Stimulated activated CD4-positive, alpha-beta T cell treated with anti-CD3 and anti-CD28 coated beads, Interleukin-12 subunit alpha, Interleukin-12 subunit beta, amount 100 ng/mL, for 48 hours (primary cell): ENCODE measurements at places on chromosomes 2 and 18.

DNA sequence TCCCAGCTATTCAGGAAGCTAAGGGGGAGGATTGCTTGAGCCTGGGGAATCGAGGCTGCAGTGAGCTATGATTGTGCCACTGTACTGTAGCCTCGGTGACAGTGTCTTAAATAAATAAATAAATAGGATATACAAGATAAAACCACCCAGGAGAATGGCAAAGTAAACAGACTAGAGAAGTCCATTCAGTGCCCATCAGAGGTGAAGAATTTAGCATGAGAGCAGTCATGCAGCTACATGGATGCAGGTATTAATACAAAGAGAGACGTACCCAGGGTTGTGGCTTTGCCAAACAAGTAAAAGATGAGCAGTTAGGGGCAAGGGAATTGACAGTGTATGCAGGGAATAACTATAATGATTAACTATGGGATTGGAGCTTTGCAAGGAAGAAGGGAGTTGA lies 8.1 kb downstream of the STPG4 start:
- DNase-seq: no peak

DNA sequence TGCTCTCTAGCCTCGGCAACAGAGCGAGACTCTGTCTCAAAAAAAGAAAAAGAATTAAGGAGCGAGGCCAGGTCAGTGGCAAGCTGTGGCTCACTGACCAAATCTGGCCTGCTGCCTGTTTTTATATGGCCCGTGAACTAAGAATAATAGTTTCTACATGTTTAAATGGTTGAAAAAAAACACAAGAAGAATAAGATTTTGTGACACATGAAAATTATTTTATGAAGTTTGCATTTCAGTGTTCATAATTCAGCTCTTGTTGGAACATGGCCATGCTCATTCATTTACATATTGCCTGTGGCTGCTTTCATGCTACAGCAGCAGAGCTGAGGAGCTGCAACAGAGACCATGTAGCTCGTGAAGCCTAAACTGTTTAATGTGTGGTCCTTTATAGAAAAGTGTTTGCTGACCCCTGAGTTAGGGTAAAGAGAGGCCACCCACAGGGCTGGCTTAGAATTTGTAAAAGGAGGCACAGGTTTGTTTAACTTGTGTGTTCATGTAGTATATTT lies 59.5 kb downstream of the MFSD6 start:
- no peak for DNase-seq

- no peak for DNase-seq
Observed at GRCh38 chr2:10256515-10257031, 46.1 kb upstream of the HPCAL1 start.

- DNase-seq: no peak
Observed at GRCh38 chr2:62016957-62017356, 111.5 kb downstream of the COMMD1 start.

DNA sequence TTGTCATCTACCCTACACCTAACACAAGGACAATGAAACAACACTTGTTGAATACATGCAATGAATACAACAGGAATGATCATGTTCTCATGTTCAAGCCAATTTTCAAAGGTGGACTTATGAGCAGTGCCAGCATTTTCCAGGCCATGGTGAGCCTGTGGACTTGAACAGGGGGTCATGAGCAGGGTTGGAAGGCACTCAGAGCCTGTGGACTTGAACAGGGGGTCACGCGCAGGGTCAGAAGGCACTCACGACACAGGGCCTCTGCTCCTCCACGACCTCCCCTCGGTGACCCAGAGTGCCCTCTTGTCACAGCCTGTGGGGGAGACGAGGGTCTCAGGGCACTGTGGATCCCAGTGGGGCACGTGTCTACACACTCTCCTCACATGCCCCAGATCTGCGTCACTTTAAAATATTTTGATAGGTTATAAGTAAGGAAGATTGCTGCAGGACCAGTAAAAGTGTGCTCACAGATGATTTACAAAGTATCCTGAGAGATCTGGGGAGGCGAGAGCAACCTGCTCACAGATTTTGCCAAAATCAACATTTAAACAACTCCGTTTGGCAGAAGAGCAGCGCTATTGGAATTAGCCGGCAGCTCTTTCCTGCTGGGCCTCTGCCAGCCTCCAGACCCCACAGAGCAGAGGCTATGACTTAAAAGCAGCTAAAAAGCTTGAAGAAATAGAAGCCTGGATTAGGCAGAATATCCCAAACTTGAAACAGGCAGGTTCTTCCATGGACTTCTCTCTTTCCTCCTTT lies 121.9 kb downstream of the TMEM18 start:
- no peak for DNase-seq

DNA sequence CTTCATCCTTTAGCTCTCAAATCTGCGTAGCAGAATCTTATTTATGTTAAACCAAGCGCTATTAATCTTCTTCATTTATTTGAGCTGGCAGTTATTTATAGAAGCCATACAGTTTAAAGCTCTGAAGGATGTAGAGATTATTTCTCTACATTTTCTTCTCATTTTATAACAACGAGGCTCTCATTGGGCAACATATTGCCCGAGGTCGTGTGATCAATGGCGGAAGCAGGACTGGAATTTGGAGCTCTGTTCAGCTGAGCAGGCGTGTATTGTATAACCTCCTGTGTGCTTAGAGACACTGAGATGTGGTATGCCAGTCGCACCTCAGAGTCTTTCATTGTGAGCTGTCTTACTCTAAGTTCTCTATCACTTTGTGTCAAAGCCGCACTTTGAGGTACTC lies 17.5 kb upstream of the DRC1 start:
- DNase-seq: no peak

GRCh38 chr2:215751200-215751910 lies 262.0 kb downstream of the MREG start:
- no peak for DNase-seq

DNA sequence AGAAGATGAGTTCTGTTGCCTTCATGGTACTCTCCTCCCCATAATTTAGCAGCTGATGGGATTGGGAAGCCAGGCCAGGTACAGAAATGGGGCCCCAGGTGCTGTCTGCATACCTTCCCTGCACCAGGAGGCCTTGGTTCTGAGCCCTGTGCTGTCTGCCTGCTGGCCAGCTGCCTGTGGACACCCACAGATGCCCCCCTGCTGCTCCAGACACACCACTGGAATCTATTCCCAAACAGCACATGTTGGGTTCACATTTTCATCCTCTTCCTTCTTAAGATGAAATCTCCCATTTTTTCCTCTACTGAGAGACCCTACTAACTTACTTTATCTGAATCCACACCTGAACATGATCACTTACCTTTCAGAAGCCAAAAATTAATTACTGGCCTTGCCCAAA lies 152.0 kb upstream of the CCDC68 start:
- DNase-seq: no peak

- no peak for DNase-seq
Observed at GRCh38 chr2:109473616-109474318, 140.0 kb downstream of the SEPTIN10 start.

GRCh38 chr2:127656569-127657231 lies 10.7 kb downstream of the GPR17 start:
- DNase-seq: no peak

DNA sequence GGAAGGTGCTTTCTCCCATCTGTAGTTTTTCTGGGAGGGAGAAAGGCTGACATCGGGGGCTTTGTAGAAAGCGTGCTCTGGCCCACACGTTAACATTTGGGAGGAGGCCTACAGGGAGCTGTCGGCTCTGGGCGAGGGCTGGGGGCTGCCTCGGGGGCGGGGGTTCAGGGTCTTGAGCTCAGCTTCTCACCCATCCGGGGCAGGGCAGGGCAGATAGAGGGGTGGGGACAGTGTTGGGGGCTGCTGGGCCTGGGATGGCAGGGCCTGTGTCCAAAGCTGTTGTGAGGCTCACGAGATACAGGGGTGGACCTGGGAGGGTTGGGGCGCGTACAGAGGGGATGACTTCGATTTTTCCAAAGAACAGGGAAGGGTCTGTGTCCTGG lies 27.0 kb downstream of the NFATC1 start:
- DNase-seq: no peak

- no peak for DNase-seq
Observed at GRCh38 chr2:190862571-190862991, 18.0 kb upstream of the GLS start.

- no peak for DNase-seq
Observed at GRCh38 chr18:60686142-60686541, 313.6 kb upstream of the MC4R start.

DNA sequence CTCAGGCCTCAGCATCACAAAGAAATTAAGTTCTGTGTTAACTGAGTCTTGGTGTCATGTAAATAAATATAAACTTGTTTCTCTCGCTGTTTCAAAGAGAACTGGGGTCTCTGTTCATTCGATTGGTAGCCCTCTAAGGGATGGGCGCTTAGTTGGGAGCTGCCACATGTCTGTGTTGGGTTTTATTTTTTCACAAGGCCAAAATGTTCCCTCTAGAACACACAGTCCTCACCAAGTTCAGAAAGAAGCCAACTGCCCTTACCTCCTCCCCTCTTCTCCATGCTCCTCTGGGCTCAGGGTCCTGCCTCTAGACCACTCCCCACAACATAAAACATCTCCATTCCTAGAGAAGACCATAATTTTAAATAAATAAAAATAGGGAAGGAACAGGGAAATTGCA lies 490.9 kb downstream of the TNS1 start:
- DNase-seq: no peak

DNA sequence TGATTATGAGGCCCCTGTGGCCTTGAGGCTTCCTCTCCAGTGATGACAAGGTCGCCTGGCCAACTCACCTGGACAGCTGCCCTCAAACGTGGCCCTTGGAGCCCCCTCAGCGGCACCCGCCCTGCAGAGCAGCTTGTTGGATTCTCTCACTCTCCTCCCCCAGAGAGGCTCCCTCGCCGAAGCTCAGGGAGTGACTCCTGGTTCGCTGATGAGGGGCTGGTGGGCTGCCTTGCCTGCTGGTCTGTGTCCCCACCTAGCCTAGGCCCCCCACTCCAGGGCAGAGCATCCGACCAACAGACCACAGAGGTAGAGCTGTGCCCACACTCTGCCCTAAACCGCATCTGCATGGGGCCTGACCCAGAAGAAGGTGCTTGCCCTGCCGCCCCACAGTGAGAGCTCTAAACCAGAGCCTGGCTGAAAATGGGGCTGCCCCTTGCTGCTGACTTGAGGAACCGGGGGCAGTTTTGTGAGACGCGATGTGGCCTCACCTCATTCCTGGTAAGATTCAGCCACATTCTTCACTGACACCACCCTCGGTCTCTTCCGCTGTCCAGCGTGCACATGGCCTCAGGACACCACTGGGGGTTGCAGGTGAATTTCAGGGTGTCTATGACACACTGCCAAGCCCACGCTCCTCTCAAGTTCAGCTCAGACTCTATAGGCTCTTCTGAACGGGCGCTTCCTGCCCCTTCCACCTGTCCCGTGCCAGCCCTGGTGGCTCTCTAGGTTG lies 131.6 kb downstream of the CABLES1 start:
- DNase-seq: no peak

GRCh38 chr2:200929334-200930249 lies 33.9 kb downstream of the ORC2 start:
- no peak for DNase-seq

GRCh38 chr2:39743269-39743776 lies 35.7 kb downstream of the THUMPD2 start:
- no peak for DNase-seq

DNA sequence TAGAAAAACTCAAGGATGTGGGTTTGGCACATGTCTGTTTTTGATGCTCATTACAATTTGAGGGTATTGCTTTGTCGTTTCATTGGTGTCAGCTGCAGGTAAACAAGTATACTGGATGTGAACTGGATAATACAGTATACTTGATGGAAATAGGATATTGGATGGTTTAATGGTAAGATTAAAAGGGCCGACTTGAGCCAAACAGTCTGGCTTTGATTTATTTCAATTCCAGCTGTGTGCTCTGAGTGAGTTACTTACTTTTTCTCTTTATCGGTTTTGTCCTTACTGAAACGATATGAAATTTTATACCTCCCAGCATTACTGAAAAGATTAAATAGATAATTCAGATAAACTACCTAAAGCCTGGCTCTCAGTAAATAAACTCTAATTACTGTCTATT lies 227.6 kb downstream of the ASXL3 start:
- DNase-seq: no peak

DNA sequence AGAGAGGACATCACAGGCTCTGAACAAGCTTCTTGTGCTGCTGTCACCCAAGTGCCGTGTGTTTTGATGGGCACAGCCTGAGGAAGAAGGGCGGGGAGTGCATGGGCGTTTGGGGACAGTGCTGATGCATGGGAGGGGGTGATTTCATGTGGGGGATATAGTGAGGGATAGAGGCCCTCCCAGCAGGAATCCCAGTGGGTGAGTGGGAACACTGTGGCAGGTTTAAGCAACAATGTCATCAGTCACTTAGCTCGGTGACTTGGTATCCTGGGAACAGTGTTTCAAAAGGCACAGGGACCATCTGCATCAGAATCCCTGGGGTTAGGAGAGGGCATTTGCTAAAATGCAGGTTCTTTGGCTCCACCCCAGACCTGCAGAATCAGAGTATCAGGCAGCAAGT lies 609 bp downstream of the SIGLEC15 start:
- DNase-seq: no peak

DNA sequence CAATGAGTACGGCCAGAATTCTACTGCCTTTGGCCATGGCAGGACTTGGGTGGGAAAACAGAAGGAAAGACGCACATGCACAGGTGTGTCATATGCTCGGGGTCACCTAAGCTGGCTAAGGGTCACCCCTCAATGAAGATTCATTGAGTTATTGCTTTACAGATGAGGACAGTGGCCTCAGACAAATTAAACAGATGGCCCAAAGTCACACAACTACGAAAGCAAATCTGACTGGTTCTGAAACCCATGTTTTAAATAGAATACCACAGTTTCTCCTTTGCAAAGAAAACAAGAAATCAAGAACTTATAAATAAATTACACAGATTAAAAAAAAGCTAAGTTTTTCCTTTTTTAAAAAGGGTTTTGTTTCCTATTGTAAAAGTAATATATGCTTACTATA lies 70.5 kb downstream of the ID2 start:
- DNase-seq: no peak

- DNase-seq: no peak
Observed at GRCh38 chr18:8991155-8991554, 111.3 kb upstream of the NDUFV2 start.

DNA sequence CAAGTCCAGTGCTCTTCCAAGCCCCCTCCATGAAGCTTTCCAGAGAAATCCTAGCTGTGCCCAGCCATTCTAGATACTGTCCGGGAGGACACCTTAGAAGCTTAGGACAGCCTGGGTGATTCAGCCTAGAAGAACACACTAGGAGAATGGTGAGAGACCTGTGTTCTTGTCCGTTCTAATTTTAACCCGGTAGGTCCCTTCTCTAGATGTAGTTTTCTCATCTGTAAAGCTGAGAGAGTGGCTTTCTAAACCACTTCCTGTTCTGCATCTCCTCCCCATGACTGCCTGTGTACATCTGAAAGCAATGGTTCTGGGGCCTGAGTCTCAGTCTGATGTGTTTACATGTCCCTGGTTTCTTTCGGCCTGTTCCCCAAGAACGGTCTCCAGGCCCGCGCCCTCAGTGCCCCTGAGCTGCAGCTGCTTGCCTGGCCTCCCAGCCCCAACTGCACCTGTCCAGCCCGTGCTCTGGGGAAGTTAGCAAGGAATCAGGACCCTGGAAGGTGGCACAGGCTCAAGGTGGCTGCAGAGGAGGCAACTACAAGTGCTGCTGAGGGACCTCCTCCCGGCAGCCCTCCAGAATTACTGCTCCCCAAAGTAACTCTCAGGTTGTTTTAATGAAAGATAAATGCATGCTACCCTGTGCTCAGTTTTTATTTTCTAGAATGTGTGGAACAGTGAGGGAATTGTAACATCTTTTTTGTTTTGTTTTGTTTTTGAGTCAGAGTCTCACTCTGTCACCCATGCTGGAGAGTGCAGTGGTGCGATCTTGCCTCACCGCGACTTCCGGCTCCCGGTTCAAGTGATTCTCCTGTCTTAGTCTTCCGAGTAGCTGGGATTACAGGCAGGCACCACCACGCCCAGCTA lies 105.9 kb downstream of the LBH start:
- peak; percentile 45 for DNase-seq
